ENCODE measurements at places on chromosomes 7 and 10. TPM values are rescaled to one million over a fixed set of nuclear protein-coding genes. Genes with fewer than 3 reads are reported as not detected.

The HGF gene
- 0.18 TPM for polyA plus RNA-seq

The SNCG gene
- 60.8 TPM for polyA plus RNA-seq

The MSMB gene
- not detected for polyA plus RNA-seq

The POM121L12 gene
- polyA plus RNA-seq: not detected

The C10orf53 gene
- polyA plus RNA-seq: not detected

The BUD31 gene
- polyA plus RNA-seq: 67.8 TPM

The CPEB3 gene
- 0.60 TPM for polyA plus RNA-seq

The CRTAC1 gene
- 1.4 TPM for polyA plus RNA-seq

The CHN2 gene
- polyA plus RNA-seq: 1.4 TPM

The OR2A42 gene
- polyA plus RNA-seq: not detected

The ADARB2 gene
- not detected for polyA plus RNA-seq

The GPR85 gene
- polyA plus RNA-seq: 0.54 TPM

The BTBD16 gene
- polyA plus RNA-seq: 0.04 TPM

The CCDC172 gene
- polyA plus RNA-seq: not detected

The HUS1 gene
- polyA plus RNA-seq: 18.1 TPM

The VCL gene
- polyA plus RNA-seq: 95.4 TPM

The DPP6 gene
- not detected for polyA plus RNA-seq

The PSD gene
- 0.10 TPM for polyA plus RNA-seq

The SPDYE6 gene
- not detected for polyA plus RNA-seq

The OR9A4 gene
- not detected for polyA plus RNA-seq

The SORCS3 gene
- not detected for polyA plus RNA-seq

The ASB10 gene
- polyA plus RNA-seq: not detected

The COX15 gene
- polyA plus RNA-seq: 13.7 TPM

The CYP3A7 gene
- polyA plus RNA-seq: not detected

The CRYGN gene
- not detected for polyA plus RNA-seq

The H2BK1 gene
- not detected for polyA plus RNA-seq

The VGF gene
- not detected for polyA plus RNA-seq

The CYP3A4 gene
- not detected for polyA plus RNA-seq

The RASSF4 gene
- 8.2 TPM for polyA plus RNA-seq

The IDI2 gene
- polyA plus RNA-seq: not detected

The MUC12 gene
- not detected for polyA plus RNA-seq

The OIT3 gene
- not detected for polyA plus RNA-seq

The NODAL gene
- polyA plus RNA-seq: not detected
